ENCODE measurements at places on chromosomes 6 and 20.

GRCh38 chr6:44043479-44044153, 83.6 kb downstream of the MRPL14 start:
- DNase-seq: peak; percentile 67

GRCh38 chr6:37373822-37374471, 20.2 kb downstream of the RNF8 start:
- no peak for DNase-seq

DNA sequence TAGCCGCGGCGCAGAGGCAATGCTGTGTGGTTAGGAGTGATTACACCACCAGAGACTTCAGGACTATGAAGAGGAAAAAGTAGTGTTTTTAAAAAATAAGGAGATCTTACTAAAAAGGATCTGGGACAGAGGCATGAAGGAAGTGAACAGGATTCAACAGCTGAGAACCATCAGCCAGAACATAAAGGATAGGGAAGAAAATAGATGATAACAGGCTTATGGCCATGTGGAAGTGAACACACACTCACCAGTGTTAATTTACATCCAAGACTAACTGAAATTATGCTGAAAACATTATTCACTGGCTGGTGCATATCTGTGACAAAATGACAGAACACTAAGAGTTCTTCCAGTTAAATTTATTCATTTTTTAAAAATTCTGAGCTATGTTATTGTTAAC, 47.5 kb upstream of the BCLAF1 start:
- DNase-seq: no peak

GRCh38 chr6:156174031-156174890, 602.9 kb upstream of the ARID1B start:
- no peak for DNase-seq

GRCh38 chr6:24327756-24328155, 30.1 kb downstream of the DCDC2 start:
- no peak for DNase-seq

Data from Right ventricle myocardium superior (tissue), 1 donor.